ENCODE measurements at places on chromosomes 6 and 20. TPM values are rescaled to one million over a fixed set of nuclear protein-coding genes. Genes with fewer than 3 reads are reported as not detected.

- H3K4me1 ChIP-seq = no peaks in the 10 kb centered on the region
- H3K36me3 ChIP-seq = no peaks in the 10 kb centered on the region
- no peaks in the 10 kb centered on the region for H3K27me3 ChIP-seq
- no peak for DNase-seq
- no peak overlapping the region for H3K4me3 ChIP-seq
These were observed 12.2 kb downstream of the C6orf58 start for GRCh38 chr6:127589135-127589534.

- peak; percentile 9 for DNase-seq
These were observed 648.0 kb upstream of the GJE1 start for GRCh38 chr6:141484711-141485110.

GRCh38 chr6:40247516-40248115 lies 313.4 kb upstream of the MOCS1 start:
- H3K27me3 ChIP-seq = peaks cover 3% of the 10 kb centered on the region
- DNase-seq = no peak
- no peak overlapping the region for H3K4me3 ChIP-seq
- no peaks in the 10 kb centered on the region for H3K36me3 ChIP-seq
- H3K27ac ChIP-seq = no peak overlapping the region

GRCh38 chr6:92433911-92434310 lies 985.4 kb downstream of the EPHA7 start:
- H3K36me3 ChIP-seq = no peaks in the 10 kb centered on the region
- H3K27ac ChIP-seq = no peak overlapping the region
- no peaks in the 10 kb centered on the region for H3K4me1 ChIP-seq
- H3K27me3 ChIP-seq = no peaks in the 10 kb centered on the region

GRCh38 chr6:35216412-35216732 lies 2.6 kb downstream of the SCUBE3 start:
- DNase-seq = no peak
- peaks cover 4% of the 10 kb centered on the region for H3K36me3 ChIP-seq
- peak overlapping the region; percentile 12 for H3K4me3 ChIP-seq
- H3K27ac ChIP-seq = no peak overlapping the region

DNA sequence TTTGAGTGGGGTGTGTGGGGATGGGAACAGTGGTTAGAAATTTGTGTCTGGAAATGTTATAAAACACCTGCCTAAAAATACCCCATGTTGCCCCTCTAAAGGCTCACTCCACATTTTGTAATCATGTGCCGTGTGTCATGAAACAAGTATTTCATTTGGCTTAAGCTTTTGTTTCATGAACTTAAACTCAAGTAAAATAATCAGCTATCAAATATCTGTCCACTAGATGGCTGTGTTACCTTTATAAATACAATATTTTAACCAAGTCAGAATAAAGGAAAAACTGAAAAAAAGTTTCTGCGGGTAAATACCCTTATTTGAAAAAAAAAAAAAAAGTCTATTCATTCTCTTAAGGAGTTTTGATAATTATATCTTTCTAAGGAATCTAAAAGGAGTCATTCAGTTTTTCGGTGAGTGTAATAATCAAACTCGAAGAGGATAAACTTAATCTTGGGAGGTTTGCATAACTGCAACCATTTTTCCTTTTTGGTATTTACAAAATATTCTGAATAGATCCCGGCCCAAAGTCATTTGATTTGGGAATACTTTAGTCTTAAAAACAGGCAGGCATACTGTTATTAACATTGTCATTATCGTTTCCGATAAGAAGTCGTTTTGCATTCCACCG lies 29.9 kb upstream of the MTRF1L start:
- no peak for DNase-seq
- no peaks in the 10 kb centered on the region for H3K4me1 ChIP-seq

DNA sequence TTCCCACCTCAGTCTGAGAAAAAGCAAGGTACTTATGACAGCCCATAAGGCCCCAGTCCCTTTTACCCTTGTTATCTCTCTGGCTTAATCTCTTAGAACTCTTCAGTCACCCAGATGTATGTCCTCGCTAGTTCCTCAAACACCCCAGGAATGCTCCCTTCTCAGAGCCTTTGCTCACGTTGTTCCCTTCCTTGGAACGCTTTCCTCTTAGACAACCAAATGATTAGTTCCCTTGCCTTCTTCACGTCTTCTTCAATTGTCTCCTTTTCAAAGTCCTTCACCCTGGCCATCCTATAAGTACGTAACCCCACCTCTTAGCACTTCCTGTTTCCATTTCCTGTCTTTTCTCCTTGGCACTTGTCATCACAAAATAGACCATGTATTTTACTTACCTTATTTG lies 1.1 kb upstream of the APOBEC2 start:
- H3K27me3 ChIP-seq = no peaks in the 10 kb centered on the region
- DNase-seq = no peak
- peak overlapping the region; percentile 42 for H3K27ac ChIP-seq
- H3K4me3 ChIP-seq = peak overlapping the region; percentile 36

GRCh38 chr20:1657556-1658334 lies at the start of gene SIRPG:
Gene SIRPG (minus strand): TSS chr20:1657779. CDS start chr20:1657714, 65 bp downstream.
- peak within 1 kb of the TSS; percentile 93 for H3K27ac ChIP-seq
- peak within 1 kb of the TSS; percentile 96 for H3K4me3 ChIP-seq
- no peaks in the 10 kb centered on the region for H3K27me3 ChIP-seq
- DNase-seq = peak; percentile 68

- H3K36me3 ChIP-seq = peaks cover 7% of the 10 kb centered on the region
- no peak for DNase-seq
- peaks cover 14% of the 10 kb centered on the region for H3K27me3 ChIP-seq
- peaks cover under 1% of the 10 kb centered on the region for H3K4me1 ChIP-seq
- no peak overlapping the region for H3K4me3 ChIP-seq
- no peak overlapping the region for H3K27ac ChIP-seq
These were observed 20.4 kb downstream of the BMP7 start for GRCh38 chr20:57245997-57246396.

GRCh38 chr6:14092316-14092715 lies 25.3 kb upstream of the CD83 start:
- peaks cover 5% of the 10 kb centered on the region for H3K36me3 ChIP-seq
- H3K27ac ChIP-seq = no peak overlapping the region
- DNase-seq = no peak
- no peaks in the 10 kb centered on the region for H3K27me3 ChIP-seq
- no peak overlapping the region for H3K4me3 ChIP-seq

DNA sequence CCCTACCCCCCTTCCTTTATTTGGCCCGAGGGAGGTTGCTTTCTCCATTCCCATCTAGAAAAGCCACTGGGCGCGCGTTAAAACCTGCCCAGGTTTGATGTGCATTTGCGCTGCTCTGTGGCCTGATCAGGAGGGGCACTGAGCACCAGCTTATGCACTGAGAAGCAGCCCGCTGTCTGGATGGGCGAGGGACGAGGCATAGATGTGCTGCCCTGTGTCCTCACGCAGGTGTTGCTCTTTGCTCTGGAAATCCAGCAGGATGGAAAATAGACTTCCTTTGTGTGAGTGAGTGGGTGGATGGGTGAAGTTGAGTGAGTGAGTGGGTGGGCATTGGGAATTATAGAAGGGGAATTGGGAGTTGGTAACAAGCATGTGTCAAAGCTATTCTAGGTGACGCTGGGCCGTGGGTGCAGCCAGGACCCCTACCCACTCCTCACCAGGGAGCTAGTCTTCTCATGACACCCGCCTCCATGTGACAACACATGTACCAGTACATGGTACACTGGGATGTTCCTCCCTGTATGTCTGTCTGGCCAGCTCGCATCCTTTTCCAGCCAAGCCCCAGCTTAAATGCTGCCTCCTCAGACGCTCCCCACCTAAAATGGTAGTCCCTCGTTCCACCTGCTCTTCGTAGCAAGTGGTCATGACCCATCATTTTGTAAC lies 162.6 kb downstream of the DTNBP1 start:
- H3K36me3 ChIP-seq = no peaks in the 10 kb centered on the region
- DNase-seq = no peak
- H3K4me1 ChIP-seq = peaks cover 6% of the 10 kb centered on the region
- no peak overlapping the region for H3K4me3 ChIP-seq
- H3K27me3 ChIP-seq = no peaks in the 10 kb centered on the region

DNA sequence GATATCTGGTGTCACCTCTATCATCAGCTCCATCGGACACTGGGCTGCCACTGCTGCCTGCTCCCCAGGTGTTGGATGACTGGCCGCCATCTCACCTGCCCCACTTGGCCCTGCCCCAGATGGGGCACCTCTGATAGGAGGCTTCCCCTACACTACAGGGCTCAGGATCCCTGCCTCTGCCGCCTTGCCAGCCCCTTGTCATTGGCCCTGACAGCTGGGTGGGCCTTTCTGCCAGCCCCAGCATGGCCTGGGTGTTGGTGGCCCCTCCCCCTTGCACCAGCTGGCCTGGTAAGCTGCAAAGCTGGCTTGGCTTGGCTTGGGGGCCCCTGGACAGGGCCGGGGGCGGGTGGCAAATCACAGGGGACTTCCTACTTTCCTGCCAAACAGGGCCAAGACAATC lies 10.6 kb downstream of the PACSIN1 start:
- no peaks in the 10 kb centered on the region for H3K27me3 ChIP-seq
- no peaks in the 10 kb centered on the region for H3K36me3 ChIP-seq
- DNase-seq = no peak
- no peak overlapping the region for H3K27ac ChIP-seq

- H3K4me1 ChIP-seq = peaks cover 38% of the 10 kb centered on the region
- DNase-seq = no peak
- H3K36me3 ChIP-seq = peaks cover 81% of the 10 kb centered on the region
- H3K4me3 ChIP-seq = no peak overlapping the region
- no peak overlapping the region for H3K27ac ChIP-seq
These were observed 92.9 kb downstream of the ZMYND8 start for GRCh38 chr20:47263465-47264084.

Gene MYB
- polyA plus RNA-seq = 2.5 TPM

Gene SLC16A10
- 20.0 TPM for polyA plus RNA-seq

Gene ANKRD6
- 2.1 TPM for polyA plus RNA-seq

Gene TMEM181
- polyA plus RNA-seq = 4.6 TPM

Gene KIF25
- not detected for polyA plus RNA-seq

Gene ASIP
- polyA plus RNA-seq = not detected

Gene MACROD2
- not detected for polyA plus RNA-seq

Gene SNAP25
- polyA plus RNA-seq = not detected

Measured in naive thymus-derived CD8-positive, alpha-beta T cell (primary cell).